ENCODE measurements at places on chromosomes 6 and 20.

DNA sequence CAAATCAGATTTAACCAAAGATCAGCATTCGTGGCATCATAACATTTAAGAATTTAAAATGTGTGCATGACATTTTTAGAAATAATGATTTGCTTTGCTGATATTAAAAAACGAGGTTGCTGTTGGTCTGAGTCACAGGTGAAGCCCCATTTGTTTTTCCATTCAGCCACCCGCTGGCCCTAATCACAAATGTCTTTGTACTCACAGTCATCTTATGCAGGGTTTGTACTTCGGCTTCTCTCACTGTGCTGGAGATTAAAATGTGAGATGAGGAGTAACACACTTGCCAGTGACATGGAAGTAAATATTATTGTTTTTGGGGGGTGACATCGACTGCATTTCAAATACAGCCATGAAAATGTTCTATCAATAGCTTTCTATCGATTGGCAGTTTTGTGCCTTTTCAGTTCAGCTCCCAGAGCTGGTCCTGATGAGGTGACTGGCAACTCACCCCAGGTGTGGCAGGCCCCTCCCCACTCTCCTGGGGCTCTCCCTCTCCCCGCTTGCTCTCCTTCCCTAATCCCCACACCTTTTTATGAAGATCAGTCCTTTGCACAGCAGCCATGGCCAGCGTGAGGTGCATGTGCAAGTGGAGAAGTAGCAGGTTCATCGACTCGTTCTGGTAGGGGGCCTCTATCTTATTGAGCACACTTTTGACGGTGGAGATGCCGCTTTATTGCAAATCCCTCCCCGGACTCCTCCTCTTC lies 58.8 kb upstream of the FUCA2 start:
- DNase-seq, result no peak

DNA sequence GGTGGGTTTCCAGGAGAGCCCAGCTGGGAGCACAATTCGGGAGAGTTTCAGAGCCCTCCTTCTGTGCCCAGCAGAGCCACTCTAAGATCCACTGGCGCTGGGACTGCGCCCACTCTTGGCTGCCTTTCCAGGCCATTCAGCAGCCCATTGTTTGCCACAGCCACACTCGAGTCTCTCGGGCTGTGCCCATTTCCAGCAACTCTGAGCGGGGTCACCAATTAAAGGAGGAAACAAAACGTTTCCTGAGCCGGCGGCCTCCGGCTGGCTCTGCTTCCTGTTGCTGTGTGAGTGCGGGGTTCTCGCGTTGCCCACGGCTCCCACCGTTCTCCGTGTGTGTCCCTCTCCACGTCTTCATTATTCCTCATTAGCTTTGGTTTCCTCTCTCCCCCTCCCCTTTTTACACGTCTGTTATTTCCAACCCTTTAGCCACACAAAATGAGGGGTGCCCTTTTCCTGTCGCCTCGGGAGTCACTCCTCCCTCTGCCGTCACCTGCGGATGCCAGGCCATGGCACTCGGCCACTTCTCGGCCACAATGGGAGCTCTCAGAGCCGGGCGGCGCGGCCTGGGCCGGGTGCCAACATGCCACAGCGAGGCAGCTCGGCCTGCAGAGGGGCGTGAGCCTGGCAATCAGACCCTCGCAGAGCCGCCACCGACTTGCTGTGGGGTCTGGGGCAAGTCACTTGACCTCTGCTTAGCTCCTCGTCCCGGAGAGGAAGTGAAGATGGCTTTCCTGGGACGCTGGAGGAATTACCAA lies 94.3 kb upstream of the NKX2-2 start:
- DNase-seq, result no peak

GRCh38 chr20:9637889-9638288 lies 123.5 kb downstream of the LAMP5 start:
- DNase-seq, result no peak

GRCh38 chr20:3648951-3649350 lies 14.2 kb downstream of the GFRA4 start:
- no peak for DNase-seq

GRCh38 chr20:40970218-40970617 lies 58.4 kb upstream of the TOP1 start:
- DNase-seq, result no peak

Data from activated T-helper 9 cell treated with anti-CD3 and anti-CD28 coated beads, Interleukin-2, amount 50 U/mL, for 16 hours (primary cell).